ENCODE measurements at places on chromosomes 1 and 21.

DNA sequence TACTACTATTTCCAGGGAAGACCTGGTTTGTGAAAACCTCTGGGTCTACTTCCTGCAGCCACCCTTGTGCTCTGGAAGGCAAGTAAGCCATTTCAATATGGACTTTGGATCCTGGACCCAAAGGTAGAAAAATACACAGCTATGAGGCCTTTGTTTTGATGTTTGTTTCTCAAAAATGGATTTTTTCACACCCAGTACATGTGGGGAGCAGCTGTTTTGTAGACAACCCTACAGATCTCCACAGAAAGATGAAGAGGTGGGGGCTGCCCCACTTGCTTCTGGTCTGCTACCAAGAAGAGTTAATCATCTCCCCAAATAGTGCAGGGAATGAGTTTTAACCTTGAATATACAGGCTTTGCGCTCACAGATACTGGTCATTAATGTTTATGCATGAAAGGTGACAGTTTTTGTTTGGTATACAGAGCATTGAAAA is 29.2 kb downstream of the ZNF281 start:
- no peak for DNase-seq

DNA sequence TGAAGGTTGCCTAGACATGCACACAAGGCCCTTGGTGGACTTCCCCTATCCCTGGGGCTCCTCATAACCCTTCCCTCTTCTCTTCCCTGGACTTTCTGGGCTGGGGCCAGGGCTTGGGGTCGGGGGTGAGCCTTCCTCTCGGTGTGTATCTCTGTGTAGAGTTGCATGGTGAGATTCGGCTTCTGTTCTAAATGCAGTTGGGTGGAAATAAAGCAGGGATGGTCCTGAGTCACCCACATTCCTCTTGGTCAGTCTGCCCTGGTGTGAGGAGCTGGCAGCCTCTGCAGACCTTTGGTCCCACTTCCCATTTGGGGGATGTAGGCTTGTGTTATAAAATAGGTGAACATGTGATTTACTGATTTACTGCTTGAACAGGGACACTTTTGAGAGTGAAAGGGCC is 38.0 kb downstream of the ADARB1 start:
- no peak for DNase-seq

DNA sequence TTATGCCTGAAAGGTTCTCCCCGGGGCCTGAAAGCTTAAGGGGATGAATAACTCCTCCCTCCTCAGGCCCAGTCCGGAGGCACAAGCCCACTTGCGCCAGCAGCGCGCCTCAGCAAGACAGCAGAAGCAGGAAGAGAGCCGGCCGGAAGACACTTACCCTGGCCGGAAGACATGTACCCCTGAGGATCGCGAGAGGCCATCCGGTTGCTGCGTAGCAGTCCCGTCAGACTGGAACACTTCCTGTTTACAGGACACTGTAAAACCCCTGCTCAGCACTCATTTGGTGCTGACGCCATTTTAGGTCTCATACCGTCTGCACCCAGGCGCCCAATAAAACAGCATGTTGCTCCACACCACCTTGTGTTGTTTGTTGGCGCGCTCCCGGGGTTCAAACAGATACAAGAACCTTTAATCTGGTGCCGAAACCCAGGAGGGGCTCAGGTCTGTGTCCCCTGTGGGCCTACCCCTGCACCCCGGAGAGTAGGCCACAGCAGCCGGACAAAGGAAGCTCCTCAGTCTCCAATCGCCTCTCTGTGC is 30.3 kb downstream of the VN1R5 start:
- DNase-seq, result no peak

- no peak for DNase-seq
Measured at GRCh38 chr1:194102607-194103006, 916.2 kb upstream of the B3GALT2 start.

DNA sequence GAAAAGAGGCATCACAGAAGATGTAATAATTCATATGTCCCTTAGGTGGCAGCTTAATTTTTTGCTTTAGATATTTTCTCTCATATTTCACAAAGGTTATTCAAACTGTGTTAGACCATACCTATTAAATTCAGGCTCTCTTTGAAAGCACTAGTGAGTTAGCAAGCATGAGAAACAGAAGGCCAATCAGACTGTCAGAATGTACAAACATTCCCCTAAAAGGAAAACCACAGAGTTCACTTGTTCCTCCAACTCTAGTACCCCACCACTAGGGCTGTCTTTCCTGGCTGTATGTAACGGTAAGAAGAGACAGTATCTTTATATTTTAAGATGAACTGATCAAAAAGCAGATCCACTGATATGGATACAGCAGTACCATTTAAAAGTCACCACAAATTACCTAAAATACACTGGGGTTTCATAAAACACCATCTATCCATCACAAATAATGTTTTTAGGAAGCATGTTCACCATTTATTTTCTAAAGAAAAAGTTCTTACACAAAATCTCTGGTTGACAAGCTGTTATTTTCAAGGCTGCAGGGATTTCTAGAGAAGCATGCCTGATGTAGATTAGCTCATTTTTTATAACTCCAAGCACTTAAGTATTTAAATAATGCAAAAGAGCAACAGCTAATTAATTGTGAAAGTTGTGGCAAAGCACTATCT is 1.8 kb downstream of the ARPC5 start:
- DNase-seq, result peak; percentile 65

- DNase-seq, result no peak
Measured at GRCh38 chr1:29200906-29201594, 19.4 kb upstream of the SRSF4 start.

DNA sequence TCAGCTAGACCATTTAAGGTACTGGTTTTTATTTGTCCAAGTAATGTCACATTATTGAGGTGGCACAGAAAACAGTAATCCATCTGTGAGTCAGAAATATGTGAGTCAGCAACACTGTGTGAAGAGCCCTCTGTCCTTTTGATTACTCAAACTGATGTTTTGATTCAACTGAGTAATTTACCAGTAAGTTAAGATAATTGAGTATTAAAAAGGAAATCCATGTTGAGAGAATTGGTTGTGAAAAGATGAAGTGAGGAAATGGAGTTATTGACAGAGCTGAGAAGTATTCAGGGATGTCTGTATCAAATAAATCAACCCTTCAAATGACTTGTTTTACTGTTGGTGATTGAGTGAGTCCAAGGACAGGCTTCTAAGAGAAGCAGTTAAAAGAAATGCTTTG is 302.7 kb upstream of the SGIP1 start:
- peak; percentile 30 for DNase-seq

DNA sequence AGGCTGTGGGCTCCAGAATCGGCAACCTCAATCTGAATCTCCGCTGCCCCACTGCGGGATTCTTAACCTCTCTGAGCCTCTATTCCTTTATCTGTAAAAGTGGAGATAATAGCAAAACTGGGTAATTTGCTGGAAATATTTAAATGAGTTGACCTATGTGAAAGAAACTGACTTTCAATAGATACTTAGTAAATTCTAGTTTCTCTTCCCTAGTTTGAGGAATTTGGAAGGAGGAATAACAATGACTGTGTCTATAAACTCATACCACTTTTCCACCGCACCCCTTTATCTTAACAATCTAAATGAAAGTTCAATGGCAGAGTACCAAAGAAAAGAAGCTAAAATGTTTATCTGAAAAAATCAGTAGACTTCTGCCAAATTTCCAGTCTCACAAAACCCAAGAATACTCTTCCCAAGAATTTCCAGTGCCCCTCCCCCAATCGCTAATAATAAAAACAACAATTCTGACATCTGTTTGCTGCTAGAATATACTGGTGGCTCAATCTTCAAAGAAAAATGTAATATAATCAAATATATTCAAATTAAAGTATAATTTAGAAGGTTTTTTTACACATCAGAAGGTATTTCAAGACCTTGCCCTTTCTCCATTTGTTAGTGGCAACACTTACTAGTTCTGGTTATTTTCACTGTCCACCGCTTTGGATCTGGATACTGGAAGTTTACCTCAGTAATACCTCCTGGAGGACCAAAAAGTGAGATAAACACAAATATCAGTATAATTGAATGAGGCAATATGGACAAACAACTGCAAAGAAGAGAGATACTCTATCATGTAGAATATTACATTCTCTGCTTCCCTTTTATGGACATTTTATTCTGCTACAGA is 171.2 kb downstream of the LTN1 start:
- DNase-seq, result no peak

- DNase-seq, result no peak
Measured at GRCh38 chr21:45901061-45901690, 80.4 kb upstream of the COL6A1 start.

GRCh38 chr1:152141971-152142584 is 16.9 kb downstream of the RPTN start:
- peak; percentile 89 for DNase-seq

DNA sequence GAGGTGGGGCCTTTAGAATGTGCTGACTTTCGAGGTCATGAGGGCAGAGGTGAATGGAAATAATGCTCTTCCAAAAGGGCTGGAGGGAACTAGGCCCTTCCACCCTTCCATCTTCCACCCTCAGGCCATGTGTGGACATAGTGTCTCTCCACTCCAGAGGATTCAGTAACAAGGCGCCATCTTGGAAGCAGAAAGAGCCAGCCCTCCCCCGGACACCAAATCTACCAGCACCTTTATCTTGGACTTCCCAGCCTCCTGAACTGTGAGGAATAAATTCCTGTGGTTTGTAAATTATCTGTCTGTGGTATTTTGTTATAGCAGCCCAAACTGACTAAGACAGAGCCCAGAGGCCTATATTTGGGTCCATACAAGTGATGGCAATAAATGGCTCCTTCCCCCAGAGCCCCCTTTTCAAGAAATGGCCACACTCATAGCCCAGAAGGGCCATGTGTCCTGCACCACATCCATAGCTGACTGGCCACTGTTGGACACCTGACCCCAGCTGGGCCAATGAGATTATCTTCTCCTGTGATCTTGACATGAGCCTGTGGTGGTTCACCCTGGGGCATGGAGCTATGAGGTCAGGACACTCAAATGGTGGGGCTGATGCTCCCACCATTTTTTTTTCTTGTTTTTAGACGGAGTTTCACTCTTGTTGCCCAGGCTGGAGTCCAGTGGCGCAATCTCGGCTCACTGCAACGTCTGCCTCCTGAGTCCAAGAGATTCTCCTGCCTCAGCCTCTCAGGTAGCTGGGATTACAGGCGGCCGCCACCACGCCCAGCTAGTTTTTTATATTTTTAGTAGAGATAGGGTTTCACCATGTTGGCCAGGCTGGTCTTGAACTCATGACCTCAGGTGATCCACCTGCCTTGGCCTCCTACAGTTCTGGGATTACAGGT is 114.9 kb downstream of the RRAGC start:
- DNase-seq, result no peak

DNA sequence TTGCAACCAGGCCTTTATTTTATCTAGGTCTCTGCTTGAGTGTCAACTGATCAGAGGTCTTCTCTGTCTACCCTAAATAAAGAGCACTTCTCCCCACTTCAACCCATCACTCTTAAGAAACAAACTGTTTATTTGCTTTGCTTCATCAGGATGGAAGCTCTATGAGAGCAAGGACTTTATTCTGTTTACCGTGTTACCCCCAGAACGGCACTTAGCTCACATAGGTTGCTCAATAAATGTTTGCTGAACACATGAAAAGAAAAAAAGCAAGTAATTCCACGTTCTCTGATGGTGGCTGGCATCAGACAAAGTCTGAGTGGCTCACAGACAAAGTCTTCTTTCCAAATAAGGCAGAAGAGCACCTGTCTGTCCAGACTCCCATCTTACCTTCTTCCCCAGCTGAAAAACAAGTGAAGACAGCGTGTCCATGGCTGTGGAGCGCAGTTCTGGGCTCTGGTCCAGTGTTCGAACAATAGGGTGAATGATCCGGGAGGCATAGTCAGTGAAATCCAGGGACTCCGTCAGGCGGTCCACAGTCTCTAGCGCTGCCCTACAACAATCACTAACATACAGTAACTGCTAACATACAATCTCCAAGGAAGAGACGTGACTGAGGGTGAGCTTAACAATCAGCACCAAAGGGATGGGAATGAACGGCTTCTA is 22.9 kb downstream of the ANGPTL7 start:
- no peak for DNase-seq

DNA sequence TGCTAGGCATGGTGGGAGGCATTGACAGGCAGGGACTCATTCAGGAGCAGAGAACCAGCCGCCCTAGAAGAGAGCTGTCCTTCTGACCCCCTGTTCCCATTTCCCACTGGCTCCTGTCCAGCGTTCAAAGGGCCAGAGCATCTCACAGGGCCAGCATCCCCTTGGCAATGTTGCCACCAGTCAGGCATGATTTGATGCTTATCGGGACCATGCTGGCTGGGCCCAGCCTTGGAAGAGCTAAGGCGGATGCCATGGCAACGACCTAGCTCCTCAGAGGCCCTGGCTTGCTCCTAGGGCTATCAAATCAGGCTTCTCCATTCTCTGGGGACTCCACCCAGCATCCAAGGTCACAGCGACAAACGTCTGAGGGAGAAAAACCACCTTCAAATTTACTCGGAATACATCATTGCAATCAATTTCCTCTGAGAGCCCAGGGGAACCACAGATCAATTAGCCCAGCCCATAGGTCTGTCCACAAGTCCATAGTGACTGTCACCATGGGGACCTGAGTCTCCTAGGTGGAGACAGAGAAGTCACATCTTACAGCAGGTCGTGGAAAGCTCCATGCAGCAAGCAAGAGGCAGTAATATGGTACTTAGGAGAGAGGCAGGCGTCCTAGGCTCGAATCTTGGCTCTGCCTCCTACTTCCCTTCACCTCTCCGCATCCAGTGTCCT is 14.1 kb upstream of the VWA5B1 start:
- no peak for DNase-seq

DNA sequence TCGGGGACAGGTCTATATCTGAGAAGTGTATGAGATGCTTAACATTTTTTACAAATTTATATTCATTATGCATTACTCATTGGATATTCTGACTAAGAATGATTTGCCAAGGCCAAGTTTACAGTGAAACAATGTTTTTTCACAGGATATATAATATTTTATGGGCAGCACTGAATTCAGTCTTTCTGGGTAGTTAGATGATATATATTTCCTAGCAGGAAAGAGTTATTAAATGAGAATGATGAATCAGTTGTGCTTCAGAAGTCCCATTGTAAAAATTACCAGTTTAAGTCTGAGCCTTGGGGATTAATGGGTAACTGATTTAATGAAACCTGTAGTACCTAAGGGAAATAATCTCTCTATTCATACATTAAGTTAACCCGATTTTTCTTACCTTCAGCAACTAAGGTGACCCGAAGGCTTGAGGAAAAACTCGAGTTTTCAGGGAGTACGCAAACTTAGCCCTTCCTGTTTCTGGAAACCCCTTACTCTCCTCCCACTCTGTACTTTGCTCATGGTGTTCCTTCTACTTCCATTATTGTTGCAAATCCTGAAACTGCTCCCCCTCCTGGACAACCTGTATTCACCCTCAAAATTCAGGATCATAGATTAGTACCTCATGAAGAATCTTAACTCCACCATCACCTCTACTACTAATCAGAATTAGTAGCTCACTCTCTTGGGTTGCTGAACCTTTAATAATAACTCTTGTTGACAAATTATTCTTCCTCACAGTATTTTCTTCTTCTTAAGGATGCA is 135.1 kb downstream of the AK5 start:
- peak; percentile 34 for DNase-seq

DNA sequence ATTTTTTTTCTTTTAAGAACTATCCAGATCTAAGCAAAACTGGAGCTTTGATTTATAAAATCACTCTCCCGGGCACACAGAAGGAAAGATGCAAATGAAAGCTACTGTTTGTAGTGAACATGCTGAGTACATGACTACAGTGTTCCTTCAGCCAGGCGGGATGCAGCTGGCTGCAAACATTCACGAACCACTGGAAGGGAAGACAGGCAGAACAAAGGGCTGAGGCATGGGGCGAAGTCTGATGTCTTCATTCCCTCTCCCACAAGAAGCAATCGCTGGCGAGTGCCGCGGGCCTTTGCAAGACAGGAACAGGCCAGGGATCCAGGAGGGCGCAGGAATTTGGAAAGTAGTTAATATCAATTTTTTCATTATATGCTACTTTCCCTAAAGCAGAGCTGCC is 257.9 kb upstream of the AJAP1 start:
- no peak for DNase-seq

GRCh38 chr1:237324226-237324625 is 282.2 kb downstream of the RYR2 start:
- no peak for DNase-seq
